ENCODE measurements at places on chromosomes 16 and 17. TPM values are rescaled to one million over a fixed set of nuclear protein-coding genes. Genes with fewer than 3 reads are reported as not detected.
A peak's percentile ranks its signal among the peaks of the same experiment; 100 is the strongest.

DNA sequence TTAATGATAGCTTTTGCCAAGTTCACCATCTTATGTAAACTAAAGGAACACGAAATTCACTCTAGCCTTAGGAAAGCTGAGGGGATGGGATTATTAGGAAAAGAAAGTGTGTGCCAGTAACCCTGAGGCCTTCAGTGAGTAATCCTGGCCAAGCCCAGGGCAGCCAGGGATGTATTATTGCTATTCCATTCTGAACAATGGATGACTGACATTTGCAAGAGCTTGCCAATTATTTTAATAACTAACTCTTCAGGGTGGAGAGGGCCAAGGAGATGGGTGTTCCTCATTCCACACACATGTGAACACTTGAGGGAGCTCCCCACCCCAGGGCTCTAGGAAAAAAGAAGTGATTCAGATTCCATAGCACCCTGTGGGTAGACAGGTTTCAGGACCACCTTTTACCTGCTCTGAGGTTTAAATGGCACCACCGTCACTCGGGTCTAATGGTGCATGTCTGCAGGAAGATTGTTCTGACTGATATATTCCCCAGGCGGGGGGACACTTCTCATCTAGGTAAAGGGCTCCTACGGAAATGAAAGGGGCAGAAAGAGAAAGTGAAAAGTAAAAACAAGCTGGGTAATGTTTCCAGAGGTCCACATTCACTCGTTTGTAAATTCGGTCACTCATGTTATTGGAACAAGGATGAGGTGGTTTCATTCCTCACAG lies 41.5 kb downstream of the TK2 start:
- peak; percentile 75 for DNase-seq

KREMEN2 gene
- 1.6 TPM for polyA plus RNA-seq

GRCh38 chr16:4450931-4451519 lies 23.4 kb downstream of the NMRAL1 start:
- no peak for DNase-seq

KRTAP2-1 gene
- polyA plus RNA-seq, result not detected

DNA sequence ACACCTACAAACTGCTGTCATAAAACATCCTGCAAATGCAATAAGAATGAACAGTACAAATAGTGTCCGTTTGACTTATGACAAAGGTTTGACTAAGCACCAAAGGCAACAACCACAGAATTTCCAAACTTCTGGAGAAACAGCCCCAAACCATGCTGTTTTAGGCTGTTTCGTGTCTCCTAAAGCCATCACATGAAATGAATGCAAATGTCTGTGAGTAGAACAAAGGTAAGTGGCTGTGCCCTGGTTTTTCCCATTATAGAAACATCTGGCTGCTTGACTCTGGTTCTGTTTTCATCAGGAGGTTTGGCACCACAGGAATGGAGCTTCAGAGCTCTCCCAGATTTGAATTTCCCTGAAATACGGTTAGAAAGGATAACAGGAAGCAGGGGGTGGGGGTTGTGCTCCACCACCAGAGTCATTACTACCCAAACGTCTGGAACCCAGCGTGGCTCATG lies 4.6 kb upstream of the EMP2 start:
- no peak for DNase-seq

GRCh38 chr16:69404275-69404805 lies 18.5 kb upstream of the TERF2 start:
- DNase-seq, result peak; percentile 89

- DNase-seq, result no peak
Observed at GRCh38 chr17:35801583-35802224, 6.3 kb upstream of the MMP28 start.

DNA sequence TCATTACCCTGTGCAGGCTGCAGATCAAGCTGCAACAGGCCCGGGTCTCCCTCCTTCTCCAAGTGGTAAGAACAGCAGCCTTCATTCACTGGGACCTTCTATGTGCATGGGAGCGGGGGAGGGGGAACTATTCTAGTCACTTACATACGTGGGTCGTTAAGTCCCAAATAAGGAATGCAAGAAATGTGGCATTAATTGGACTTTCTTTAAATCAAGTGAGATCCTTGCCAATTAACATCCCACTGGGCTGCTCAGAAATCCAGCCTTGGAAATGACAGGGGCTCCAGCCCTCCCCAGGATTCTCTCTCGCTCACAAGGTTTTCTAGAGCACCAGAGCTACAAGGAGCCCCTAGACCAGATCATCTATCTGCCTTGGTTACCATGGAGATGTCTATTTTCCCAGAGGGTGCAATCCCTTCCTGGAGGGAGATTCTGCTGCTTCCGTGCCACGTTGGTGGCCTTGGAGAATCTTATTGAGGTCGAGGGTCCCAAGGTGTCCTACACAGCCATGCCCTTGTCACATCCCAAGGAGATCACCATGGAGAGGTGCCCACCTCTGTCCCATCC lies 5.2 kb upstream of the EIF1 start:
- no peak for DNase-seq

ATP1B2 gene
- 0.10 TPM for polyA plus RNA-seq

KCNG4 gene
- polyA plus RNA-seq, result not detected

GRCh38 chr17:79552824-79553223 lies 58.0 kb downstream of the RBFOX3 start:
- DNase-seq, result no peak

All from A549 (cell line).